Stimulated activated CD4-positive, alpha-beta T cell treated with anti-CD3 and anti-CD28 coated beads, TNF-alpha, amount 100 ng/mL, for 1 hour (primary cell): ENCODE measurements at places on chromosomes 12 and 14.

GRCh38 chr12:110073049-110073831, 24.9 kb upstream of the C12orf76 start:
- DNase-seq = peak; percentile 5

DNA sequence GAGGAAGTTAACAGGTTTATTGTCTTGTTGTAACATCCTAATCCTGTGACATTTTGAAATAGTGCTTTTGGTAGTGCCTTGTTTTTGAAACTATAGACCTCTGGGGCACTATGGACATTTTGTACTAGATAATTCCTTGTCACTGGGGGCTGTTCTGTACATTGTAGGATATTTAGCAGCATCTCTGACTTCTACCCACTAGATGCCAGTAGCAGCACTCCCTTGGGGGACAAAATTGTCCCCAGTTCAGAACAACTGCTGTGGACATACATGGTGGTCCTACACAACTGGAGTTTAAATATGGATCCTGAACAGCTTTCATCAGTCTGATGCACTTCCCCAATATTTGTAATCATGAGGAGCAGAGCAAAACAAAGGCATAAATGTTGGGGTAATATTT, 264.7 kb downstream of the RAD51B start:
- DNase-seq = no peak

GRCh38 chr14:93085911-93086310, 29.8 kb downstream of the ITPK1 start:
- no peak for DNase-seq

GRCh38 chr12:26732005-26732908, 100.7 kb downstream of the ITPR2 start:
- DNase-seq = no peak

GRCh38 chr12:90945070-90945649, 9.8 kb downstream of the CCER1 start:
- no peak for DNase-seq

- no peak for DNase-seq
Observed at GRCh38 chr12:100463661-100464060, 10.0 kb upstream of the NR1H4 start.

DNA sequence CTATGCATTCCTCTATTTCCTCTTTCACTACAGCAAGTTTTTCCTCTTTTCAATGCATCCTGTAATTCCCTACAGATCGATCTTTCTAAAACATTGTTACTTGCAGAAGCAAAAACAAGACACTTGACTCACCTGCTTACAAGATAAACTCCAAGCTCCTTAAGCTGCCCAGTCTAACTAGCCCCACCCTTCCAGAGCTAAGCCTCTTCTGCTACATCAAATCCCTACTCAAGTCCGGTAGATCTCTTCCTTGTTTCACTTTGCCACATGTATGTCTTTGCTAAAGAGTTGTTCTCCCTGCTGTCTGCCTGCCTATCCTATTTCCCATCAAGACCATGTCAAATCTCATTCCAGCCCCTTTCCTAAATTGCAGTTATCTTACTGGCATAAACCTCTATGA, 724.8 kb downstream of the C12orf50 start:
- DNase-seq = no peak

DNA sequence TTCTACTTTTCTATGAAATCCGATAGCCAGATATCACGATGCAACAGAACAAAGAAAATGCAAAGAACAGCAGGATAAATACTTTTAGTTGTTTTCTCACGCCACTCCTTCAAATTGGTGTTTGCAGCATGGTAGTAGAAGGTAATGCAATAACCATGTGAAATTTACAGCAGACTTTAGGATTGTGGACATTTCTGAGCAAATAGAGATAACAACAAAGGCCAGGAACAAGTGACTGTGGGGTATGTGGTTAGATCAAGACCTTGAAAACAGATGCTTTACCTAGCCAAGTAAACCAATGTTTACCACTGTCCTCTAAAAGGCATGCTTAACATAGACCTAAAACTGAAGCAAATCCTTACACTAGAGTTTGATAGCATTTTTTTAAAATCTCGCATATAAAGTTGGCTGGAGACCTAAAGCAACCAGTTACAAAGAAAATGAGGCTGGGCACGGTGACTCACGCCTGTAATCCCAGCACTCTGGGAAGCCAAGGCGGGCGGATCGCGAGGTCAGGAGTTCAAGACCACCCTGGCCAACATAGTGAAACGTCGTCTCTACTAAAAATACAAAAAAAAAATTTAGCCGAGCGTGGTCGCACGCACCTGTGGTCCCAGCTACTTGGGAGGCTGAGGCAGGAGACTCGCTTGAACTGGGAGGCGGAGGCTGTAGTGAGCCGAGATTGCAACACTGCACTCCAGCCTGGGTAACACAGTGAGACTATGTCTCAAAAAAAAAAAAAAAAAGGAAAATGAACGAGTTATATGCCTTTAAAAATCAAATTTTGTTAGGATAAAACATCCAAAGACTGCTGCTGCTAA, 123.2 kb upstream of the FOXN3 start:
- DNase-seq = no peak

- DNase-seq = no peak
Observed at GRCh38 chr12:130245251-130245650, 83.0 kb downstream of the FZD10 start.

GRCh38 chr14:79916892-79917291, 294.4 kb downstream of the DIO2 start:
- no peak for DNase-seq

- DNase-seq = no peak
Observed at GRCh38 chr14:61805451-61805850, 43.2 kb downstream of the SNAPC1 start.

DNA sequence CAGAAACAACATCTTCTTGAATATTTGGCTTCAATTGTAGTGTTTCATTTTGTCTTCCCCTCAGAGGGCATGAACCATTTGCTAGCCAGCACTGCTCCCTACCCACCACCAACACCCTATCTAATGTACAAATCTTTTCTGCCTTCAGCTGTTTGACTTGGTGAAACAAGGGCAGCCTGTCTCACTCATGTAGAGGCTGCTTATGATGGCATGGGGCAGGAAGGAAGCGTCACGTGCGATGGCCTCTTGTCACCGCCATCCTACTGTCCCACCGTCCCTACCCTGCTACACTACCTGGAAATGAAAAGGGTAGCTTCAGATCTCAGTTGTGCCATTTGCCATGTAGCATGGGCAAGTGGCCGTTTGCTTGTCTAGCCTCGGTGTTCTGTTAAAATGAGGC, 29.9 kb upstream of the LRTM2 start:
- DNase-seq = no peak

DNA sequence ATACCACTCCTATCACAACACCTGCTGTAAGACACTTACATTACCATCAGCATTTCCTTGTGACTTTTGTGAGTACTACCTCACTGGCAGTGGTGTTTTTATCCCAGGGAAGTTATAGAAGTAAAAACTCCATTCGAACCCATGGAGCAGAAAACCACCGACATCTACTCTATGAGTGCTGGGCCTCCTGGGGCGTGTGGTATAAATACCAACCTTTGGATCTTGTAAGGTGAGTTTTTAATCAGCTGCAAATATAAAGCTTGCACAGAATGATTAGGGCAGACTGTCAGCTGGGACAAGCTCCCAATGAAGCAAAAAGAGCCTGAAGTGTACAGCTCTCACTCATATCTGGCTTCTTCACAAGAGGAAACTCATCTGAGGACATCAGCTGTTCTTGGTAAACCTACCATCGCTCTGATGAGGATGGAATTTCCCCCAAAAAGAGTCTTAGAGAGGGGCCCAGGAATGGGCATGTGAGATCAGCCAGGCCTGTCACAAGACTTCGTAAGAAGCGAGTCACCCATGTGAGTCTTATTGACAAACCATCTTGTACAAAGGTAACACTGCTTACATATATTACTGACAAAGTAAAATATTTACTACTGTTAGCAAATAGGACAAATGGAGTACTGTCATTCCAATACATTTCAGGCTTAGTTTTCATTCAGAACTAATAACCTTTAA, 170.0 kb downstream of the SLC5A8 start:
- DNase-seq = no peak

- no peak for DNase-seq
Observed at GRCh38 chr12:58583529-58583928, 336.8 kb downstream of the LRIG3 start.

- DNase-seq = no peak
Observed at GRCh38 chr14:103196716-103197115, 73.5 kb downstream of the TNFAIP2 start.

DNA sequence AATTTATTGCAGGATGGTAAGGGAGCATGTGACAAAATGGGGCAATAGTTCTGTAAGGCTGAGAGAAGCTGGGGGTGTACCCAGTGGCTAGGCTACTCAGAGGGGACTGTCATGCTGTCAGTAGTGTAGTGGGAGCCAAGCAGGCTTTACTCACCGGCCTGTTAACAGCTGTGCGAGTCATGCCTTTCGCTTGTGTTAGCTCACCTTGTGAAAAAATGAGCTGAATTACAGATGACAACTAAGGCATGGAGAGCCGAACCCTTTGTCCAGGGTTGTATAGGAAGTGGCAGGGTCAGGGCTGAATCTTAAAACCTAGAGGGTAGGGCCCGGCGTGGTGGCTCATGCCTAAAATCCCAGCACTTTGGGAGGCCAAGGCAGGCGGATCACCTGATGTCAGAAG, 37.9 kb downstream of the SH2B3 start:
- no peak for DNase-seq

DNA sequence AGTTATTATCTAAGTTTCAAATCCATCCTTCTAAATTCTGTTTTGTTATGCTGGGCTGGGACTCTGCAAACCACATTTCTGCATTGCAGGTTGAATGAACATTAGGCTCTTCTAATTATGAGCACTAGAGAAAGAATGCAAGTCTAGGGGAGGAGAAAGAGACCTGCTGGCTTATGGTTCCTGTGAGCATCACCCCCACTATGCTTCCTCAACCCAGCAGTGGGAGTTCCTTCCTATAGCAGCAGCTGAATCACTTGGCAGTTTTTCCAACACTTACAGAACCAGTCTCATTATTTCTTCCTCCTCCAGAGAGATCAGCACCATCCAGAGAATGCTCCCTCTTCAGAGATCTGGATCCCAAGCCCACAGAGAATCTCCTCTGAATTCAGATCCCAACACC, 297.7 kb upstream of the CLEC14A start:
- DNase-seq = no peak

GRCh38 chr14:99511421-99512109, 30.4 kb downstream of the CCNK start:
- DNase-seq = no peak

- no peak for DNase-seq
Observed at GRCh38 chr12:106743270-106743988, 31.1 kb upstream of the RIC8B start.

DNA sequence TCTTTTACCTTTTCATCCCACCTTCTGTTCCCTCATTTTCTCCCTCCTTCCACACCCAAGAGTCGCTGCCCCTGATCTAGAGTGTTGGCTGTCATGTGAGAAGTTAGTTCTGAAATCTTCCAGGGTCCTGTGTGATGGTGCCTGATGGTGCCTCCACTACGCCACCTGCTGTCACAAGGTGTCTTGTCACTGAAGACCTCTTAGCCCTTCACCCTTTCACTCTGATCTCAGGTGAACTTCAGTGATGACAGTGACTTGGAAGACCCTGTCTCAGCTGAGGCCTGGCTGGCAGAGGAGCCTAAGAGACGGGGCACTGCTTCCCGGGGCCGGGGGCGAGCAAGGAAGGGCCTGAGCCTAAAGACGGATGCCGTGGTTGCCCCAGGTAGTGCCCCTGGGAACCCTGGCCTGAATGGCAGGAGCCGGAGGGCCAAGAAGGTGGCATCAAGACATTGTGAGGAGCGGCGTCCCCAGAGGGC, 7.6 kb upstream of the PFDN5 start:
- peak; percentile 54 for DNase-seq

GRCh38 chr12:123889848-123890535, 82.6 kb downstream of the CCDC92 start:
- DNase-seq = no peak
